ENCODE measurements at places on chromosomes 12 and 14. TPM values are rescaled to one million over a fixed set of nuclear protein-coding genes. Genes with fewer than 3 reads are reported as not detected.
A peak's percentile ranks its signal among the peaks of the same experiment; 100 is the strongest.

Gene ATN1
- total RNA-seq: 122 TPM

GRCh38 chr12:32780071-32780470 is 24.4 kb upstream of the YARS2 start:
- H3K27me3 ChIP-seq: peaks cover 24% of the 10 kb centered on the region
- H3K27ac ChIP-seq: no peak overlapping the region
- no peak overlapping the region for H3K4me3 ChIP-seq
- H3K36me3 ChIP-seq: no peaks in the 10 kb centered on the region
- DNase-seq: no peak

GRCh38 chr12:127677537-127678131 is 589.3 kb upstream of the TMEM132C start:
- H3K4me3 ChIP-seq: no peak overlapping the region
- peak; percentile 2 for DNase-seq
- no peaks in the 10 kb centered on the region for H3K4me1 ChIP-seq
- H3K27ac ChIP-seq: no peak overlapping the region
- no peaks in the 10 kb centered on the region for H3K36me3 ChIP-seq
- H3K27me3 ChIP-seq: no peaks in the 10 kb centered on the region

GRCh38 chr12:43151441-43151981 is 400.5 kb downstream of the ADAMTS20 start:
- no peaks in the 10 kb centered on the region for H3K4me1 ChIP-seq
- no peak for DNase-seq
- no peaks in the 10 kb centered on the region for H3K27me3 ChIP-seq
- no peaks in the 10 kb centered on the region for H3K36me3 ChIP-seq

GRCh38 chr12:40215982-40216381 is 8.8 kb upstream of the LRRK2 start:
- H3K4me3 ChIP-seq: no peak overlapping the region
- DNase-seq: no peak
- no peak overlapping the region for H3K27ac ChIP-seq
- no peaks in the 10 kb centered on the region for H3K4me1 ChIP-seq
- no peaks in the 10 kb centered on the region for H3K36me3 ChIP-seq
- H3K27me3 ChIP-seq: peaks cover 2% of the 10 kb centered on the region

- H3K36me3 ChIP-seq: no peaks in the 10 kb centered on the region
- H3K27me3 ChIP-seq: no peaks in the 10 kb centered on the region
- H3K4me1 ChIP-seq: no peaks in the 10 kb centered on the region
- no peak overlapping the region for H3K4me3 ChIP-seq
- peak; percentile 42 for DNase-seq
Observed at GRCh38 chr14:94673781-94674231, 61.6 kb downstream of the SERPINA3 start.

DNA sequence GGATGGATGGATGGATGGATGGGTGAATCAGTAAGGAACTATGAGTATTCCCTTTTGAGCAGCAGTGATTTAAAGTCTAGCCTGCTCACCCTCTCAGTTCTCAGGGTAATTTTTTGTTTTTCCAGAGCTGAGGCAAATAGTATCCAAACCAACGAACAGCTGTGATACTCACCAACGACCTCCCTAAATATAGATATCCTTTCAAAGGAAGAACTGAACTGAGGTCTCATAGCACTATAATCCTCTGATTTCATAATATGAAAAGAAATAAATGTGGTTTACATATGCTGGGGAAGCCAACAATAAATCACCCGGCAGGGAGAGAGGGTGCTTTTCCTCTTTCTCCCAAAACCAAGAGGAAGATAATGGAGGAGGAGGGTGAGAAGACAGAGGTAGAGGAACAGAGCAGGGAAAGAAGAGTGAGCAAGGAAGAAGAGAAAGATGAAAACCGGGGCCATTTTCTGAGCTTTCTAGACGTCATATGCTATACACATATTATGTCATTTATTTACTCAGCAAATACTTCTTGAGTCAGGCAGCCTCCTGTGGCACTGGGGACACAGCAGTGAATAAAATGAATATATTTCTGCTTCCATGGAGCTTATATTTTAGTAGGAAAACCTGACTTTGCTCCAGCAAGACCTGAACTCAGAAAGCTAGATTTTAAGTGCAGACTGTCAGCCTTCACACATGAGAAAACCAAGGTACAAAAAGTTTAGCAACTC is 710.7 kb upstream of the TBX3 start:
- no peak for DNase-seq
- H3K4me3 ChIP-seq: no peak overlapping the region
- H3K4me1 ChIP-seq: no peaks in the 10 kb centered on the region
- H3K36me3 ChIP-seq: no peaks in the 10 kb centered on the region
- H3K27me3 ChIP-seq: no peaks in the 10 kb centered on the region

DNA sequence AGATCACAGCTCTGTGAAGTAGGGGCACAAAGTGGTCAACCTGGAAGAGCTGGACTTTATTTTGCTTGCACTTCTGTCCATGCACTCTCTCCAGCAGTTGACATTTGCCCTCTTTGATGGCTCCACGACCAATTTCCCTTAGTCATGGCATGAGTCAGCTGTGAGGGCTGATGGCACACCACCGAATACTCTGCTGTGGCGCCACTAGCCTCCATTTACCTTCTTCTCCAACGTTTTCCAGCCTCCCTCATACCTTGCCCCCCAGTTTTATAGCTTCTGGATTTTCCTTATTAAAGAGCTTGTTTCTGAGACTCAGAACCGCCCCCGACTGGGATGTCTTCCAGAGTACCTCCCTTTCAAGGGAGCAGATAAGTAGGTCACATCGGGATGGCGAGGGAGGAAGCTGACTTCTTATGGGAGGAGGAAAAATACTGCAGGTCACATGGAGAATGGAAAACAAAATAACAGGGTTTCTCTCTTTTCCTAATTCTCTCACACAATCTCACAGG is 17.6 kb downstream of the NINJ2 start:
- no peaks in the 10 kb centered on the region for H3K36me3 ChIP-seq
- H3K4me3 ChIP-seq: no peak overlapping the region
- H3K4me1 ChIP-seq: peaks cover 41% of the 10 kb centered on the region
- DNase-seq: peak; percentile 81

- H3K27me3 ChIP-seq: no peaks in the 10 kb centered on the region
- no peaks in the 10 kb centered on the region for H3K4me1 ChIP-seq
- H3K27ac ChIP-seq: no peak overlapping the region
- no peak overlapping the region for H3K4me3 ChIP-seq
Observed at GRCh38 chr12:118166946-118167345, 31.0 kb downstream of the PEBP1 start.

- H3K27ac ChIP-seq: no peak overlapping the region
- no peak for DNase-seq
- H3K4me3 ChIP-seq: no peak overlapping the region
- no peaks in the 10 kb centered on the region for H3K27me3 ChIP-seq
- H3K36me3 ChIP-seq: no peaks in the 10 kb centered on the region
Observed at GRCh38 chr14:94473666-94474410, 2.2 kb downstream of the SERPINA9 start.

DNA sequence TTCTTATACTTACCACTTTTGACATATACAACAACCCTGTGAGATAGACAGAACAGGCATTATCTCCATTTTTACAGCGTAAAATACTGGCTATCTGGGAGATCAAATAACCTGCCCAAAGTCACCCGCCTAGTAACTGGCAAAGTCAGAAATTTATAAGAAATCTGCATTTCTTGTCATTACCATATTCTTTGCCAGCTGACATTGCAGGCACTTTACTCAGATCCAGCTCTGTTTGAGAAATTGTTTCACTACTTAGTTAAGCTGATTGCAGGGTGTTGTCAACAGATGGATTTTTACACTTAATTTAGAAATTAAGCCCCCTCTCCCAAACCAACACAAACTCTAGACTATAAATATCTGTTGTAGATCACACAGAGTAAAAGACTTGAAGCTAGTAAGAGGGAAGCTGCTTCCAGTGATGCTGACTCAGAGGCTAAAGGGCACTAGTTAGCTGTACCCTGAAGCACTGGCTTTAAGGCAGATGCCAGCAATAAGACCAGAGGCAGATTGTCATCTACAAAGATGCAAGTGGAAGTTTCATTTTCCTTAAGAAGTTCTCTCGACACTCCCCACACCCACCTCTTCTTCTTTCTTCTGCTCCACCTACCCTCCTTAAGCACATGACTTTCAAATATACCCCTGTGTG is 153.1 kb downstream of the ANO6 start:
- H3K36me3 ChIP-seq: peaks cover 2% of the 10 kb centered on the region
- peaks cover 7% of the 10 kb centered on the region for H3K4me1 ChIP-seq
- H3K27ac ChIP-seq: no peak overlapping the region
- no peaks in the 10 kb centered on the region for H3K27me3 ChIP-seq
- H3K4me3 ChIP-seq: no peak overlapping the region

DNA sequence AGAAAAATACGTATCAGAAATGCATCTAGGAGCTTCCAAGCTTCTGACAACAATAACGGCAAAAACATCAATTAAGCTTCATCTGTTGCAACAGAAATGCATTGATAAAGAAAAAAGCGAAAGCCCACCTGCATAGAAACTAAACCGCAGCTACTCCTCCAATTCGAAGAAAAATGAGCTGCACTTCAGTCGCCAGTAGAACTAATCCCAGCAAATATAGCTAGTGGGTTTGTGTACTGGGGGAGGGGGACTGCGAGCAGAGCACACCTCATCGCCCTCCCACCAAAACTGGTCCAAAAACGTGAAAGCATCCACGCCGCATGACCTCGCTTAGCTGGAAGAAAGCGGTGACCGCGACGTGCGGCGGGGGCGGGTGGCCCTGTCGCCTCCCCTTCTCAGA is 1.2 kb downstream of the SLC35F4 start:
- no peaks in the 10 kb centered on the region for H3K4me1 ChIP-seq
- no peak overlapping the region for H3K27ac ChIP-seq
- DNase-seq: no peak
- no peak overlapping the region for H3K4me3 ChIP-seq
- H3K36me3 ChIP-seq: no peaks in the 10 kb centered on the region

DNA sequence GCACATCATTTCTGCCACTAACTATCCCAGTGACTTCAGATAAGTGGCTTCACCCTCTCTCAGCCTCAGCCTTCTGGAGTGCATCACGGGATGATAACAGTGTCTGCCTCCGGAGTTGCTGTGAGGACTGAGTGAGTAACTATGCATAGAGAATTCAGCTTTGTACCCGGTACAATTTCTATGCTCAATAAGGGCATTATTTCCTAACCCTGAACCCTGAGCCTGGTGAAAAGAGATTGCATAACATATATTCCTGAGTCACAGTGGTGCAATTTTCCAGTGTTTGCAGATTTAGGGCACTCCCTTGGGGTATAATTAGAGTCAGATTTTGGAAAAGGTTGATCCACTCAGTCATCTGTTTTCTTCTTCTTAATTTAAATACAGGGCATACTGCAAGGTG is 181.1 kb downstream of the PTPN11 start:
- H3K4me1 ChIP-seq: no peaks in the 10 kb centered on the region
- no peak overlapping the region for H3K4me3 ChIP-seq
- H3K27me3 ChIP-seq: no peaks in the 10 kb centered on the region
- no peak for DNase-seq
- H3K27ac ChIP-seq: no peak overlapping the region
- H3K36me3 ChIP-seq: no peaks in the 10 kb centered on the region

Gene RDH12
- not detected for total RNA-seq

DNA sequence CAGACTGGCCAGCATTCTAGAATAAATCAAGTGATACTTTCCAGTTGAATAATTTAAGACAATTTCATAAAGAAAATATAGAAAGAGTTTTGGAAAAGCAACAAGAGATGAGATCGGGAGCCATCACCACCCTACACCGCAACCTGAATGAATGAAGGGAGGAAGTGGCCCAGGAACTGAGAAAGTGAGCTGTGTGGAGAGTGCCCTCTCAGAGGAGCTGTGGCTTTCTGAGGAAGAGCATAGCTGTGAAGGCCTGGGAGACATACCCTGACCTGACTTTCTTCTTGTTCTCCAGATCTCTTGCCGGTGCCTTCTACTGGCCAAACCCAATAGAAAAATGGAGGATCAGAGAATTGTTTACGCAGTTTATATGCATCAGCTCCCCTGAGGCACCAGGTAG is 79.3 kb upstream of the TSPAN8 start:
- no peaks in the 10 kb centered on the region for H3K4me1 ChIP-seq
- H3K27me3 ChIP-seq: no peaks in the 10 kb centered on the region
- no peak overlapping the region for H3K27ac ChIP-seq

DNA sequence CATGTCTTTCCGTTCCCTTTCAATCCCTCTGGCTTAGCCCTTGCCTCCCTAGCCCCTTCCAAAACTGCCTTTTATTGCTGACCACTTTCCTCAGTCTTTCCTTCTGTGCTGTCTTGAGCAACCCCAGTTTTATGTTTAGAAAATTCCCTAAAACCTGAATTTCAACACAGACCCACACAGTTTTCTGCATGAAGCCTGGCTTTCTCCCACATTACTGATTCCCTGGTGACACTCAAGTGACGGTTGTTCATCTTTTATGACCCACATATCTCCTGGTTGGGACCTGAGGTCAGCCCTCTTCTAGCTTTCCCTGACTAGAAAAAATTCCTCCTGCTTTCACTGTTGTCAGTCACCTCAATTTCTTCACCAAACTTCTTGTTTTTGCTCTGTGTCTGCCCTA is 21.0 kb downstream of the FGD4 start:
- H3K4me3 ChIP-seq: no peak overlapping the region
- no peak overlapping the region for H3K27ac ChIP-seq
- DNase-seq: no peak
- H3K27me3 ChIP-seq: no peaks in the 10 kb centered on the region

DNA sequence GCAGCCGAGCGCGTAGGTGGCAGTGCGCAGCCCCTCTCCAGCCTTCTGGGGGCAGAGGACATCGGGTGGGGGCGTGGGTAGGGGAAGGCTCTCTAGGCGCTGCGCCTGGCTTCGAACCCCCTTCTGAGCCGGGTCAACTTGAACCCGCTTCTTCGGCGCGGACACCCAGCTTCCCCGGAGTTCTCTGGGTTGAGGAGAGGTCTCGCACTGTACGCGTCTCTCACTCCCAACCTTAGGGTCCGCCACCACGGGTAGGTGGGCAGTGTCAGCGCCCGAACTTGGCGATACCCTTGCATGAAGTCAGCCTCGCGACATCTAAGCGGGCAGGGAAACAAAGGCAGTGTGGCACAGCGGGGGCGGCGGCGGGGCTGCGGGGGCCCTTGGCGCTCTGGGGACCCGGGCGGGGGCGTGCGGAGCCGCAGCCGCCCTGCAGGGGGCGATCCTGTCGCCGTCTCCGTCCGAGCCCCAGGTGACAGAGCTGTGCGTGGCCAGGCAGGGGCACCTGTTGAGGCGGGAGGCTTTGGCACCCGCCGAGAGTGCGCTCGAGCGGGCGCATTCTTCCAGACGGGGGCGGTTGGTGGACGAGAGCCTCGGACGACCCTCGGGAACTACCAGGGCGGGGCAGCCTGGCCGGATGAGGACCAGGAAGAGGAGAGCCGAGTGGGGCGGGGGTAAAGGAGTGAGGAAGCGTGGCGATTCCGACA is 1.1 kb downstream of the GALNT16 start:
- H3K4me1 ChIP-seq: peaks cover 12% of the 10 kb centered on the region
- peaks cover 28% of the 10 kb centered on the region for H3K27me3 ChIP-seq
- H3K36me3 ChIP-seq: no peaks in the 10 kb centered on the region
- peak overlapping the region; percentile 39 for H3K4me3 ChIP-seq
- no peak overlapping the region for H3K27ac ChIP-seq

Gene SLC6A13
- total RNA-seq: not detected

GRCh38 chr12:95548056-95548538 is 3.2 kb downstream of the USP44 start:
- H3K4me3 ChIP-seq: peak overlapping the region; percentile 48
- H3K27me3 ChIP-seq: peaks cover 14% of the 10 kb centered on the region
- H3K36me3 ChIP-seq: no peaks in the 10 kb centered on the region
- no peak overlapping the region for H3K27ac ChIP-seq
- peaks cover 19% of the 10 kb centered on the region for H3K4me1 ChIP-seq

GRCh38 chr12:570435-570920 is 92.8 kb downstream of the NINJ2 start:
- peak overlapping the region; percentile 36 for H3K4me3 ChIP-seq
- no peaks in the 10 kb centered on the region for H3K36me3 ChIP-seq

All from endothelial cell of umbilical vein (primary cell).